Activated CD8-positive, alpha-beta memory T cell treated with anti-CD3 and anti-CD28 coated beads for 48 hours (primary cell): ENCODE measurements at places on chromosomes 1 and 21.

DNA sequence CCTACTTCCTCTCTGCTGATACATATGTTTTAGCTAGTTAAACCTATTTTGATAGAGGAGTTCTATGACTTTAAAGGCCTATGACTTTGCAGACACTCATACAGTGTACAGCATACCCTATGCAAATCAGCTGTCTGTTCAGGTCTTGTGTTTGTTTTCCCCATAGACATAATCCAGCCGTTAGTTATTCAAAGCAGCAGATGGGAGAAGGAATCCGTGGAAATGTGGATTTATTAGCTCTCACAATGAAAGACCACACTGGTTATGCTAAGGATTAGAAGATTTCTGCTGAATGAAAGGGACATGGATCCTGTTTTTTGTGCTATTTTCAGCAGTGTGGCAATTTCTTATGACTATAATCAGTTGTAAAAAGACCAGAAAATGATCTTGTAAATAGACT is 59.8 kb downstream of the MAST2 start:
- DNase-seq: no peak

- no peak for DNase-seq
Observed at GRCh38 chr1:156387870-156388173, 18.8 kb downstream of the RHBG start.

GRCh38 chr1:50422675-50422945 is 633 bp downstream of the DMRTA2 start:
- DNase-seq: no peak

- no peak for DNase-seq
Observed at GRCh38 chr1:219189021-219189824, 15.5 kb downstream of the LYPLAL1 start.

DNA sequence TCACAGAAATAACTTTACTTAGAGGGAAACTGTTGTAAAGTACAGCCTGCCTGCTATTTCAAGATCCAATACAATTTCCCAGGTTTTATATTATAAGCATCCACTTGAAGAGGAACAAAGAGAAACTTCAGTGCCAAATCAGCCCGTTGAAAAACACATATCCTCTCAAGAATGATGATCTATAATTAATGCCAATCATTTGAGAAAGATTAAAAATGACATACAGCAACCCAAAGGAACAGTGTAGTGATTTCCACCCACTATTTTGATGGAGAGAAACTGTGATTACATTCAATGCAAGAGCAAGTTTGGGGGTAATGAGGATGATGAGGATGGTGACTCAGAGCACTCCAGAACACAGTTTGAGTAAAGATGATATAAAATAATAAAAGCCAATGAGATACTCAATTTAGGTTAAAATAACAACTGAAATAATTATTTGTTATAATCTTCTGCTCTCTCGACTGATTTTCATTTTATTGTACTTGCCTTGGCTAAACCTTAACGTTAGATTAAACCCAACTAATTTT is 715.5 kb downstream of the NCAM2 start:
- no peak for DNase-seq

- DNase-seq: no peak
Observed at GRCh38 chr1:3351449-3352298, 102.8 kb upstream of the ARHGEF16 start.

GRCh38 chr1:63799820-63800219 is 26.0 kb downstream of the ROR1 start:
- no peak for DNase-seq

- no peak for DNase-seq
Observed at GRCh38 chr1:94100785-94101612, 19.9 kb downstream of the ABCA4 start.

DNA sequence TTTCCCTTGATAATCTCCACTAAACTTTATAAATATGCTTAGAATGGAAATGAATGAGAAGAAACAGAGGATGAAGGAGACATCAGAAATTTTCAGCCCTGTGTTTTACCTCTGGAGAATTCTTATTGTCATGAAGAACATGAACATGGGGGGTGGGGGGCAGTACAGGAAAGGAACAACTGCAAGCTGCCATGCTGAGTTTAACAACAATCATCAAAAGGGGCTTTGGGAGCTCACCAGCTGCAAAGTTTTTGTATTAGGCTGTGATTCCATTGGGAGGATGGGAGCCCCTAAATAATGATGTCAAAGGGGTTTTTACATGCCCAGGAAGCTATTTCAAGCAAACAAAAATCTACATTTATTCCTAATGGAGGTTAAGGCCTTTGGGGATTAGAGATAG is 103.3 kb downstream of the AKT3 start:
- no peak for DNase-seq

DNA sequence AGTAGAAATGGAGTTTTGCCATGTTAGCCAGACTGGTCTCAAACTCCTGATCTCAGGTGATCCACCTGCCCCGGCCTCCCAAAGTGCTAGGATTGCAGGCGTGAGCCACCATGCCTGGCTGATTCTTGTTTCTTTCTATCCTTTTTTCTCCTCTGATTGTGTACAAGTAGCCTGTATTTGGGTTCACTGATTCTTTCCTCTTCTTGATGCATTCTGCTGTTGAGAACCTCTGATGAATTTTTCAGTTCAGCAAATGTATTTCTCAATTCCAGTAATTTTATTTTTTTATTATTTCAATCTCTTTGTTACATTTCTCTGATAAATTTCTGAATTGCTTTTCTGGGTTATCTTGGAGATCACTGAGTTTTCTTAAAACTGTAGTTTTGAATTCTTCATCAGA is 58.8 kb downstream of the AXDND1 start:
- DNase-seq: no peak

DNA sequence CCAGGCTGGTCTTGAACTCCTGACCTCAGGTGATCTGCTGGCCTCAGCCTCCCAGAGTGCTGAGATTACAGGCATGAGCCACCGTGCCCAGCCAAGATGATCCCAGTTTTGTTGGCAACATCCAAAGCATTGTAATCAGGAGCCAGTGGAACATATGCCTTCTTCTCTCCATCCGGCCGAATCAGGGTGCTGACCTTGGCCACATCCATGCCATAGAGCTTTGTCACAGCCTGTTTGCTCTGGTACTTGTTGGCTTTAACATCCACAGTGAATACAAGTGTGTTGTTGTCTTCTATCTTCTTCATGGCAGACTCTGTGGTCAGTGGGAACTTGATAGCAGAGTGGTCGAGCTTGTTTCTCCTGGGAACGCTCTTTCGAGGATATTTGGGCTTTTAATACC is 17.1 kb downstream of the TNFRSF8 start:
- DNase-seq: no peak

DNA sequence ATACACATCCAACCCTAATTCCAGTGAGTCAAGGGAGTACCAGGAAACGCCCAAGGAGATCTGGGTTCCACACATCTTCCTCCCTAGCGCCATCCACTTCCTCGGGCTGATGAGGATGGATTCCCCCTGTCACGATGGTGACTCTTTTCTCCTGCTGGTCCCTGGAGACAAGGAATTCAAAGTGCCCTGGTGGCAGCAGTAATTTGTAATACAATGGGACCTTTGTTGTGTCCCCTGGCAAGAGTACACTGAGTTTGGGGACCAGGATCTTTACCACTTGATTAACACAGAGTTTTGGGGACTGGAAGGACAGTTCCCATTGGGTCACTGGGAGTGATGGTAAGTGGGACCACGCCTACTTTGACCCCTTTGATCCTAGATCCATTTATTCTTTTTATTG is 9.4 kb upstream of the JAK1 start:
- DNase-seq: no peak

GRCh38 chr1:167746013-167746672 is 24.4 kb downstream of the MPZL1 start:
- no peak for DNase-seq

GRCh38 chr1:17120962-17121837 is 1.9 kb upstream of the PADI2 start:
- no peak for DNase-seq

GRCh38 chr1:157154940-157155514 is 16.8 kb upstream of the ETV3 start:
- DNase-seq: no peak

GRCh38 chr1:15736038-15736891 is at the start of gene SLC25A34:
TSS of gene SLC25A34 (plus strand) at chr1:15736258. CDS start at chr1:15736486, 228 bp downstream.
- no peak for DNase-seq

GRCh38 chr1:16398371-16398953 is 31.4 kb downstream of the SZRD1 start:
- no peak for DNase-seq

DNA sequence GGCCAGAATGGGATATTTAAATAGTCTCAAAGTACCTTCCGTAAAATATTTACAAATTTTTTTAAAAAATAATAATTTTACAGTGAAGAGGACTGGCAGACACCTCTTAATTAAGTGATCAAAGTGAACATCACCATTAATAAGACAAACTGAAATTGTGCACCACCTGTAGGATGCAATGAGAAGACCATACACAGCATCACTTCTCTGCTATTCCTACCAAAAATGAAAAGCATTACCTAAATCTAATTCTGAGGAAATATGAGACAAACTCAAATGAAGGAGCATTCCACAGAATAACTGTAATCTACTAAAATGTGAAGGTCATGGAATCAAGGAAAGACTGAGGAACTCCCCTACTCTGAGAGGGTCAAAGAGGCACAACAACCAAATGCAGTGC is 68.2 kb upstream of the PRDX6 start:
- no peak for DNase-seq

- DNase-seq: no peak
Observed at GRCh38 chr1:235289859-235290739, 37.9 kb downstream of the ARID4B start.

DNA sequence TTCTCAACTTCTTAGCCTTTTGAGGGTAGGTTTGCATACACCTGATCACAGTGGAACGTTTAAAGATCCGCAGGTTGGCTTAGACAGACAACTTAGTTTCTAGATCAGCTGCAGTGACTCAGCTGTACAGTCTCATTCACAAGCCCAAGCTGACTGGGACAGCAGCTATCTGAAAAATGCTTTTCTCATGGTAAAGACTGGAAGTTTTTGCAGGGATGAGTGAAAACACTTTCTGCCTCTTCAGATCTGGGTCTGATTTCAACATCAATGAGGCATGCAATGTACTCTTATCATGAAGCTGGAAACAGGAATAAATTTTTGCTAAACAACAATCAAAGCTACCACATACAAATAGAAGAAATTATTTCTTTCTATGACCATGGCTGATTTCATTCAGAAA is 61.1 kb upstream of the PTBP2 start:
- DNase-seq: no peak

GRCh38 chr1:151549199-151549598 is 9.1 kb downstream of the TUFT1 start:
- DNase-seq: no peak

DNA sequence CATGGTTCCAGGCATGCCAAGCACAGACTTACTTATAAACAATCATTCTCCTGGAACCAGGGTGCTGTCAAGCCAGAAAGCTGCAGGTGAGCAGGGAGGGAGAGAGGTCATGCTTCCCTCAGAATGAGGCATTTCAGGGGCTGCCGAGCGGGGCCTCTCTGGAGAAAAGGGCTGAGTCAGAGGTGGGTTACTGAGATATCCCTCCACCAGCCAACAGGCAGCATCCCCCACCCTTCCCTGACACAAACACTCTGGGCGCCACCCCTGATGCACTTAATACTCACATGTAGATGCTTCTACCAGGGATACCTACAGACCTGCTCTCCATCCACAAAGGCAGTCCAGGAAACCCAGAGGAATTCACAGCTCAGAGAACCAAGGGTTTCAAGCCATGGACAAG is 13.1 kb downstream of the STK40 start:
- no peak for DNase-seq

DNA sequence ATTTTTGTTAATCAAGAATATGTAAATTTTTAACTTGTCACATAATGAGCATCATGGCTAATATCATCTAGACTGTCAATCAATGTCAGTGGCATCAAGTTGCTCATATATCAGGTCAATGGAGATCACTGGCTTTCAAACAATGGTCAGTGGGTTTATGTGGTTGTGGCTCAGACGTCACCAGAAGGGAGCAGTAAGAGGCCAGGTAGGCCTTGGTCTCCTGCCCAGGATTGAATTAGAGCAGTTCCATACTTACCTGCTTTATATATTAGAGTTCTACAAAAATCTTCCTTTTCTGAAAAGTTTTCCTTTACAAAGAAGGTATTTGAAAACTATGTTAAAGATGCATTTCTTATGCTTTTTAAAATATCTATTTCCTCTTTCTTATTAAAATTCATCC is 206.3 kb upstream of the B3GALT2 start:
- no peak for DNase-seq

DNA sequence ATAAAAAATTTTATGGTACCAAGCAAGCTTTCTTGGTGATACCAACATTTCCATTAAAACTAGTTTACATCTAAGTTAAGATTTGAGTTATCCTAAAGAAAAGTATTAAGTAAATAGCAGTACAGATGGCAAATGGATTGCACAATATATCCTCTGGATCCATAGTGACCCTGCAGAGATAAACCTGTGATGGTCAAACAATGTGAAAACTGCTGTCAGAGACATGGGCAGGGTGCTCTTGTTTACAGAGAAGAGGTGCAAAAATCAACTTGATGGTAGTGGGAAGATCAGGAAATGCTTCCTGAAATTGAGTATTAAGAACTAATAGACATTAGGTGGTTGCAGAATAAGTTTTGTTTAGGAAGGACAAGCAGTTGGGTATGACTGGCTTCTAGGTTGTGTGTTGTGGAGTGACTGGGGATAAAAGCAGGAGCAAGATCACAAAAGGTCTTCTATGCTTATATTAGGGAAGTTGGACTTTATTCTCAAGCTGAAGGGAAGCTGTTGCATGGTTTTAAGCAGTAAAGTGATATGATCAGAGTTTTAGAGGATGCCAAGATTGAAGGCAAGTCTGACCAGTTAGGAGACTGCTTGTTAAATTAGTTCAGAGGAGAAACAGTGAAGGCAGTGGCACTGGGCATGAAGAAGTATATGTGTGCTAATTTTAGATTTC is 9.9 kb downstream of the TTC3 start:
- DNase-seq: no peak

DNA sequence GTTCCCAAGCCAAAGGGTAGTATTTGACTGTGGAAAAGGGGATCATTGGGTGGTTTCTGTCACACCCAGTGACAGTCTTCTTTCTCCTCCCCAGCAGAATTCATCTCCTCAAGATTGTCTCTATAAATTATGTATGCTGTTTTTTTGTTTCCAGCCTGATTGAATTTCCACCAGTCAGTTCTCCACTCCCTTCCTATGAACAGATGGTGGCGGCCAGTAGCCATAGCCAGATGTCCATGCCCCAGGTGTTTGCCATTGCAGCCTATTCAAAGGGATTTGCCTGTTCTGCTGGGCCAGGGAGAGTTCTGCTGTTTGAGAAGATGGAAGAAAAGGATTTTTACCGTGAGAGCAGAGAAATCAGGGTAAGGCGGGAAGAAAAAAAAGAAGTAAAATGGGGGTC is 12.9 kb downstream of the CFAP57 start:
- DNase-seq: no peak

- no peak for DNase-seq
Observed at GRCh38 chr1:1899266-1899966, 8.5 kb upstream of the GNB1 start.

GRCh38 chr21:33259428-33259827 is 6.7 kb upstream of the IL10RB start:
- no peak for DNase-seq
